HepG2 (cell line): ENCODE measurements at places on chromosomes 2 and 18. TPM values are rescaled to one million over a fixed set of nuclear protein-coding genes. Genes with fewer than 3 reads are reported as not detected.

Gene LIMS1
- 35.5 and 49.6 TPM in 2 replicates for polyA plus RNA-seq

Gene TRIM43
- not detected in 2 replicates for polyA plus RNA-seq

Gene SNX17
- polyA plus RNA-seq, result 75.0 and 88.4 TPM in 2 replicates

Gene STEAP3
- 7.3 and 10.2 TPM in 2 replicates for polyA plus RNA-seq

Gene PIKFYVE
- 15.8 and 20.2 TPM in 2 replicates for polyA plus RNA-seq

Gene ERICH2
- not detected in 2 replicates for polyA plus RNA-seq

Gene NOL4
- not detected in 2 replicates for polyA plus RNA-seq

Gene DCAF17
- 13.7 and 13.8 TPM in 2 replicates for polyA plus RNA-seq
